Foreskin fibroblast (primary cell): ENCODE measurements at places on chromosomes 1 and 21.
A peak's percentile ranks its signal among the peaks of the same experiment; 100 is the strongest.

DNA sequence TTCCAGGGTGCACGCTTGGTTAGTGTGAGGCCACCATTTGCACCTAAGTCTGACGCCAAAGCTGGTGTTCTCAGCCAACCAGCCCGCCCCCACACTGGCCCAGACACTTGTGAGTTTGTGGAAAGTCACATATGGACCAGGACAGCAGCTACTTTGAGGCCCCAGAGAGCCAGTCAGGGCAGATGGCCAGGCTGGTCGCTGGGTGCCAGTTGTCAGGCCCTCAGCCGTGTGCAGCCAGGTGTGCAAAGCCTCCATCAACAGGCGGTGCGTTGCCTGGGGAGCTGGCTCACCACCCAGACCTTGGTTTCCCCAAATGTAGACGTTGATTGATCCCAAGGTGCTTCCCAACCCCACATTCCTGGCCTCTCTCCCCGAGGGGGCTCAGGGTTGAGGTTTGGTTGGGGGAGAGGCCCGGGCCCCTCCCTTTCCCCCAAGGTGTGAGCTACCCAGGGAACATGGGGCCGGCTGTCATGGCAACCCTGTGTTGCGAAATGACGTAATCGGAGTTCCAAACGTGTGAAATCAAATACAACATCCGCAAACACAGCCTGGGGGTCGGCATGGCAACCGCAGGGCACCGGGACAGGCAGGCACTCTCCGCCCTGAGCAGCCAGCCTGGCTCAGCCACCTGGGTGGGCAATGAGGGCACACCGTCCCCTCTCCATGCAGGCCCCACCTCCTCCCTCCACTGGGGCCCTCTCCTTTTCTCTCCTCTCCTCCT, 42.2 kb upstream of the WNT4 start:
- DNase-seq, result no peak

DNA sequence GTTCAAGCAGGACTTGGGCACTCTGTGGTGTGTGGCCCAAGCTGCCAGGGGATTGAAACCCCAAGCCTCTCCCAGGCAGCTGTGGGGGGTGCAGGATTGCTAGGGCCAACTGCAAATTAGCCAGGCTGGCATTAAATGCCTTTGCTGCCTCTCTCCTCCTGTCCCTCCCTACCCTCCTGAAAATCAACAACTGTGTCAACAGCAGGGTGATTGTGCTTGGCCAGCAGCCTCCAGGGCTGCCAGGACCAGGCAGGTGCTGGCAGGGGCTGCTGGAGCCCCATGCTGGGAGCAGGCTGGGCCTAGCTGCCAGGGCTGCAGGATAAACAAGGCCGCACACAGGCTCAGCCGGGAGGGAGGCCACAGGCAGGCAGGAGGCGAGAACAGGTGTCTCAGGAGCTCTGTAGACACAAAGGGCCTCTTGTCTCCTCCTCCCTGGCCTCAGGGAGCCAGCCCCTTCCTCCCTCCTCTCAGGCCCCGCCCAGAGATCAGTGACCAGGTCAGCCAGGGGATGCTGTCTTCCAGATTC, 11.4 kb downstream of the SOX13 start:
- DNase-seq, result no peak

DNA sequence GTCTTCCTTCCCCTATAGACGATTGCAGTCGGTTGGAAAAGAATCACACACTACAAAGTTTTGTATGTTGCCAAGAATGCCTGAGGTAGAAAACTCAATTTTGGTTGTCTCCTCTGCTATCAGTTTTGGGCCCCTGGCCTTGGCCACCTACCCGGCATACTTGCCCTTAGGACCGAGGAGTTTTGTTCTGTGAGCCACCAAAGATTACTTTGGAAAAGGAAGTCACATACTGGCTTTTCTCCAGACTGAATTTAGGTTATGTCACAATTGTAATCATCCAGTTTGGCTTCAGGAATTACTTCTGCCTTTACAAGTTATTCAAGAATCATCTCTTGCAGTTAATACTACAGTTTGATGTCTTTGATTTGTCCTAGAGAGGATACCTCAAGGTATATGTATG, 71.4 kb downstream of the RGL1 start:
- no peak for DNase-seq

GRCh38 chr21:27134516-27134915, 167.6 kb upstream of the ADAMTS5 start:
- peak; percentile 63 for DNase-seq

- peak; percentile 100 for DNase-seq
These were observed 65.1 kb upstream of the JUN start for GRCh38 chr1:58848818-58849411.

DNA sequence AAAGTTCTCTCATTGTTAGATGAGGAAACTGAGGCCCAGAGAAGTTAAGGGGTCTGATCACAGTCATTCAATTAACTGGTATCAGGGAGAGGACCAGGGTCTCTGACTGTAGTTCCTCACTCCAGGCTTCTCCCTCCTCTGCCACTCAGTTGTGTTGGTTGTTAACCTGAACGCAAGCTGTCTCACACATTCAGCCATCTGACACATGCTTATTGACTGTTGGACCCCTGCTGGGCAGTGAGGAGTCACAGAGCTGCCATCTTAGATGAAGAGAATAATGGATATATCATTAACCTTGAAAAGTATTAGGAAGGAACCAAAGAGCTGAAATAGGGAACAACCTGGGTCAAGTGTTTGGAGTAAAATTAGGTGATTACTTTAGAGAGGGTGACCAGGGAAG, 194.8 kb downstream of the ZZZ3 start:
- no peak for DNase-seq

GRCh38 chr1:214843281-214843680, 239.3 kb upstream of the KCNK2 start:
- peak; percentile 39 for DNase-seq
